ENCODE measurements at places on chromosomes 6 and 20.

GRCh38 chr6:116217069-116217468 is 36.8 kb downstream of the TSPYL4 start:
- DNase-seq = no peak

GRCh38 chr6:113662688-113663333 is 194.3 kb upstream of the MARCKS start:
- no peak for DNase-seq

- DNase-seq = no peak
Observed at GRCh38 chr6:134079406-134079921, 27.0 kb upstream of the SLC2A12 start.

GRCh38 chr6:4577406-4577805 is 198.8 kb upstream of the CDYL start:
- DNase-seq = no peak

DNA sequence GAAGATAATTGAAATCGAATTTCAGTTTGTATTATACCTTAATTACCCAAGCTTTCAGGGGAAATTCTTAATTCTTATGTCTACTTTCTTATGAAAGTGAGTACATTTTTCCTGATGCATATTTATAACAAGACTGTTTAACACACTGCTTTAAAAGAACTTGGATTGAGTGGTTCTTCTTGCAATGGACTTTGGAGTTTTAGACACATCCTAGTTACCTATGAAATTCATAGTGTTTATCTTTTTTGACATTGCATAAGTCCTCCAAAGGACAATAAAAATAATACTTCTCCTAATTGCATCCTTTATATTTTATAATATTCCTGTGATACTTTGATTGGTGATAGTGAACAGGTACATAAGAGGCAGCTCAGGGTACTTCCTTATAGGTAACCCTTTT is 395.6 kb upstream of the FLRT3 start:
- DNase-seq = no peak

GRCh38 chr6:79215213-79215824 is 19.2 kb downstream of the HMGN3 start:
- DNase-seq = no peak

GRCh38 chr6:80438772-80439171 is 332.3 kb downstream of the BCKDHB start:
- no peak for DNase-seq

DNA sequence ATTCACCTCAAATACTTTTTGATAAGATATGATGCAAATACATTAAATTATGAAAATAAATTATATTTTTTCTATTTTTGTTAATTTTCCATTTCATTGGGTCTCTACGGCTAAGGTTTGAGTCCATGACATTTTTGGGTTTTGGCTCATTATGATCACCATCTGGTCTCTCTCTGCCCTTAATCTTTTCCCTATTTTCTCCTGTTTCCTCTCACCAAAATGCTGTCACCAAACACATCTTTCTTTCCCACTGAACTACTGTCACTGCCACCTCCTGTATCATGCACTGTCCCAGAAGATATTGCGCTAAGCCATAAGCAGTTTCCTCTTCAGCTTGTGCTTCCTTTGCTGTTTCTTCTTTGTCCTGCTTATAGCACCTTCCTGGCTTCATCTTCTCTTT is 42.0 kb upstream of the OGFRL1 start:
- no peak for DNase-seq

DNA sequence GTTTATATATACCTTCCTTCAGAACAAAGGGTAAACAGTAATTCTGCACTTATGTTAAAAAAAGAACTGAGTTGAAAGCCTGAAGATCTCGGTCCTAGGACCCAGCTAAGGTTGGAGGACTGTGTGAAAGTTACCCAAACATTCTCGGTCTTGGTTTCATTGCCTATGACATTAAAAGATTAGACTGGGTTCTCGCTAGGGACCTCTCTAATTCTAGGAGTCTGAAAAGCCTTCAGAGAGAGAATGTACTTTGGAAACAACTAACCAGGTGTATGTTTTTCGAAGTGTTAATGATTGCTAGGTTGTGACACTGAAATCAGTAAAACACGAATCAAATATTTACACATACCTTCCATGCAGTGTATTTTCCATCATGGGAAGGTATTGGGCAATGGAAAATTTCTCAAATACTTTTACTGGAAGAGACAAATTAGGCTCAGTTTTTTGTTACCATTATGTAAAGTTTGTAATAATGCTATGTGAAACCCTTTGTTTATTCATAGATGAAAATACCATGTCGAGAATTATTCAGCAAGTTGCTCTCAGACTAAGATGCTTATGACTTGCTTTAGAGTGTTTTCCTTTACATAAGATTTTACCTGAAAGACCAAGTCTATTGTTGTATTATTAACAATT is 113.7 kb upstream of the LOC128125822 start:
- DNase-seq = no peak

GRCh38 chr6:46932526-46933319 is 11.0 kb upstream of the ADGRF5 start:
- DNase-seq = no peak

DNA sequence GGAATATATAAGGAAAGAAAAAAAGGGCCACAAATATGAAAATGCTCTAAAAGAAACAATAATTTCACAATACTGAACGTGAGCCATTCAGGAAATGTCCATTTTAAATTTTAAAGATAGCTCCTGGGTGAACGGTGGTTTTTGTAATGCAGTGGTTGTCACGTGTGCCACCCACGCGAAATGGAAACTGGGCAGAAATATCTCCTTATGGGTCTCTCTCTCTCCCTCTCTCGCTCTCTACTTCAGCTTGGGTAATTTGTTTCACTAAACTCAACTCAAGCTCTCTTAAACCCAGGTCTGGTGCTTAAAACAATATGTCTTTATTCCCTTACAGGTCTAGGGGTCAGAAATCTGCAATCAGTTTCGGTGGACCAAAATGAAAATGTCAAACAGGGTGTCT is 150.8 kb downstream of the OR2B2 start:
- no peak for DNase-seq

DNA sequence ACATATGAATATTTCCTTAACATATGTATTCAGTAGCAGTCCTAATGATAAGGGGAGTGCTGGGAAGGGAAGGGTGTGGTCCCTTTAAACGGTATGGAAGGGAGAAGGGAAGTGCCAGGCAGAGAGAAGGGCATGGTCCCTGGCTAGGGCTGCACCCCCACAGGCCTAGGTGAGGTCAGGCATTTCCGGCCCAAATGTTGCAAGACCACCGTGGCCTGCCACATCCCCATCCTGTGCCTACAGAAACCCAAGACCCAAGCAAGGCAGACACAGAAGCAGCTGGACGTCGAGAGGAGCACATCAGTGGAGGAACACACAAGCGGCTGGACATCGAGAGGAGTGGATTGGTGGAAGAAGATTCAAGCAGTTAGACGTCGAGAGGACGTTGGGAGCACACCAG is 5.9 kb downstream of the RRAGD start:
- DNase-seq = no peak

GRCh38 chr20:62088258-62089127 is 22.8 kb upstream of the TAF4 start:
- no peak for DNase-seq

- no peak for DNase-seq
Observed at GRCh38 chr6:110545081-110545872, 68.9 kb upstream of the SLC22A16 start.

- DNase-seq = no peak
Observed at GRCh38 chr6:75178757-75179156, 27.1 kb downstream of the COL12A1 start.

GRCh38 chr6:3610206-3610605 is 141.3 kb downstream of the PXDC1 start:
- no peak for DNase-seq

DNA sequence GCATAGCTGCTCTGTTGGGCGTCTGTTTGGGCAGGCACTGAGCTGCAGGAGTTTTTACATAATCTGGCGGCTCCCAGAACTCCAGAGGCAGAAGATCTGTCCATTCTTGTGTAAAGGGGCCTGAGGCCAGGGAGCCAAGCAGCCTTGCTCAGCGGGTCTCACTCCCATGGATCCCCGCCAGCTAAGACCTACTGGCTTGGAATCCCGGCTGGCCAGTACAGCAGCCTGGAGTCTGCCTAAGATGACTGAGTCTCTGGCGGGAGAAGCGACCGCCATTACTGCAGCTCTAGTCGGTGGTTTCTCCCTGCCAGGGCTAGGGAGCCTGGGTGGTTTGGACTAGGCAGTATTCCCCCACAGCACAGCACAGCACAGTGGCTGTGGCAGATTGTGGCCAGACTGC is 268.4 kb upstream of the SYNCRIP start:
- no peak for DNase-seq

DNA sequence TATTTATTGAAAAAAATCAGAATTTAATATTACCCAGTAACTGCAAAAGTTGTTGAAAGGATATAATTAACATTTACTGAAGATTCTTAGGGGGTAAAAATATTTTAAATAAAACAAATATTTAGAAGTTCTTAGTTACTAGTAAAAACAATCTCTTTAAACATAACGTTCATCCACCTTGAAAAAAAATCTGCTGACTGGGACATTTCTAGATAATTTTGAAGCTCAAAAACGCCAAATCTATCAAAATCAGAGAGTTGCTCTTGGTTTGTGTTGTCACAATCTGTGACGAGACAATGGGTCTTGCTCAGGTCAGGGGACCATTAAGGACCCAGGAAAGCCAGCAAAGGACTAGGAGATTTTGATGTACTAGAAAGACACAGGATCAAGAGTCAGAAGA is 177.0 kb downstream of the BACH2 start:
- DNase-seq = no peak

DNA sequence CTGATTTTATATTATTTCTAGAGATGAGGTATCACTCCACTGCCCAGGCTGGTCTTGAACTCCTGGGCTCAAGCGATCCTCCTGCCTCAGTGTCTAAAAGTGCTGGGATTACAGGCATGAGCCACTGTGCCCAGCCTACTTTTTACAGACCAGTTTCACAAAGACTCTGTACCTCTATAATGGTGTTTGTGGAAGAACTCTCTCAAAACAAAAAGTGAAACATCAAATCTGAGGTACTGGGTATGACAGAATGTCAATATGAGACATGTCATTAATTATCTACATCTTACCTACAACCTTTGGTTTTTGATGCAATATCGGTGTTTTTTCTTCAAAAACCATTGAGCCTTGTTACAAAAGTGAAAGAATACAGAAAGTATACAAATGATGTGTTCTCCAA is 49.4 kb upstream of the MCM9 start:
- DNase-seq = no peak

- DNase-seq = no peak
Observed at GRCh38 chr6:44435500-44435899, 48.0 kb downstream of the CDC5L start.

DNA sequence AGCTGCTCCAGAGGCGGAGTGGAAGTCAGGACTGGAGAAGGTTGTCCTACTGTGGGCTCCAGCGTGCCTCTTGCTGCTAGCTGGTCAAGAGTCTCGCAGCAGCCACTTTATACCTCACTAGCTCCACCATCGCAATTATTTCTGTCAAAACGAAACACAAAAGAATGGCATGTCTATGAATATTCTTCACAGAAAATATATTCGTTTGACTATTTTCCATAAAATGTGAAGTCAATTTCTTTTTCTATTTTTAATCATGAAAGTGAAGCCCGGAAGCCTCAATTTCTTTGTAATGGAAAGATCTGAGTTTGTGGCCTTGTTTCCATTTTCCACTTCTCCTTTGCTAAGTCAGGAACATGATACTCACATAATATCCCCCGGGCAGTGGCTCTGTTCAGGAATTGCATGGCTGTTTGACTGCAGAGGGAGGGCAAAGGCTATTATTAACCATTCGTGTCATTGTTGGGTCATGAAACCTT is 51.7 kb downstream of the DTD1 start:
- no peak for DNase-seq

DNA sequence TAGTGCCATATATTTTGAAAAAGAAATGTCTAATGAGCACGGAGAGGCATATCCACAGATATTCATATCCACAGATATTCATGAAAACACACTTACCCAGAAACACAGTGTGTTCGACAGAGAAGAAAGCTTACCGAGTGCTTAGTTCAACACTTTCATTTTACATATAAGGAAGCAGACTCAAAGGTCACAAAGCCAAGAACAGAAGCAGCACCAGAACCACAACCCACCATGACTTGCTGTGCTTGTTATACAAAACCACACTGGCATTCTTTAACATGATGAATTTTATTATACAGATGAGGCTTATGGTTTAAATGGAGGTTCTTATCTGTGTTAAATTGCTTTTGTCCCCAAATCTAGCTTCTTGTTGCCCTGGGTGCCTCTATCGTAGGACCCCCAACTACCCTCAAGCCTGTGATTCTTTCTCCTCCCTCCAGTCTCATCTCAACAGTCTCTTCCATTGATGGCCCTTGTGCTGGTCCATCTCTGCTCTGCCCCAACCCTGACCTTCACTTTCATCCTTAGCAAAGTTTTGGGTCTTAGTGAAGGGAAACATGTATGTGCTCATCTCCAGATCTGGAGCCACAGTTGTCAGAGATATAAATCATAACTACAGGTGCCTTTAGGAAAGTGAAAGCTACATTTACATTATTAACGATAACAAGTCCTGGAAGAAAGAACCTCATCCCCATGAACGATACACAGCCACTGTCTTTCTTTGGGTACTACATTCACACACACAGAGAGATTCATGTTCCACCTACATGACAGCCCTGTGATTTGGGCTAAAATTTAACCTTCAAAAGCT is 40.0 kb downstream of the SF3B5 start:
- no peak for DNase-seq

GRCh38 chr20:36262440-36262839 is 26.2 kb downstream of the AAR2 start:
- no peak for DNase-seq

GRCh38 chr6:99353126-99353525 is 3.7 kb upstream of the FAXC start:
- DNase-seq = no peak

GRCh38 chr20:14657266-14658005 is 320.0 kb upstream of the FLRT3 start:
- no peak for DNase-seq

- DNase-seq = no peak
Observed at GRCh38 chr20:11136691-11137090, 462.9 kb upstream of the JAG1 start.

GRCh38 chr20:137668-138490 is 4.5 kb upstream of the DEFB126 start:
- no peak for DNase-seq

DNA sequence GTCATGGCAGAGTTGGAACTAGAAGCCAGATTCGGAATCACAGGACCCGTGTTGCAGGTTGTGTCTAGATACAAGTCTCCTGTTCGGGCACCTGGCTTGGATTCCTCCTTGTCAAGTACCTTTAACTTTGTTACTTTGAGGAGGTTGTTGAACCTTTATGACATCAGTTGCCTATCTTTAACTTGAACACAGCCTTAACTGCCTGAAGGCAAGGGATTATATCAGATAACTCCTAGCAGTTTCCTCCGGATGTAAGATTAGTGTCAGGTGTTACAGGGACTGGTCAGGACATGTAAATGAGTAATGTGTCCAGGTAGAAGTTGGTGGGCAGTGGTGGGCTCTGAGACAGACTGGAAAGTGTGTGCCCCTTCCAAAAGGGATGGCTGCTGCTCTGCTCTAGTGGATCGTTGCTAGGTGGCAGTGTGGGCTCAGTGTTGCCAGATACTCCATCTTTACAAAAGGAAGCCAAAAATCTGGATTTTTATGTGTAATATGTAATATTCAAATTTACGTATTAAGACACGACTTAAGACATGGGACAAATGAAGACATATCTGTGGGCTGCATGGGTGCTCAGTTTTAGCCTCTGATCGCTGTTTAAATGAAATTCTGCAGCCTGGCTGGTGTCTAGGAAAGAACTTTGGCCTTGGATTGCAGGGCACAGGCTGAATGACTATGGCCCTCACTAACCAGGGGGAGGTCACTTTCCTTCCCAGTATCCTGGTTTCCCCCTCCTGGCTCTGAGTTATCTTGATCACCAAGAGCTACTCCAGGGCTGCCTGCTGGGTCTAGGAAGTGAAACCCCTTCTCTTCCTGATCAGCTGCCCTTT is 27.1 kb downstream of the CHMP4B start:
- no peak for DNase-seq
